ENCODE measurements at places on chromosomes 16 and 17.

DNA sequence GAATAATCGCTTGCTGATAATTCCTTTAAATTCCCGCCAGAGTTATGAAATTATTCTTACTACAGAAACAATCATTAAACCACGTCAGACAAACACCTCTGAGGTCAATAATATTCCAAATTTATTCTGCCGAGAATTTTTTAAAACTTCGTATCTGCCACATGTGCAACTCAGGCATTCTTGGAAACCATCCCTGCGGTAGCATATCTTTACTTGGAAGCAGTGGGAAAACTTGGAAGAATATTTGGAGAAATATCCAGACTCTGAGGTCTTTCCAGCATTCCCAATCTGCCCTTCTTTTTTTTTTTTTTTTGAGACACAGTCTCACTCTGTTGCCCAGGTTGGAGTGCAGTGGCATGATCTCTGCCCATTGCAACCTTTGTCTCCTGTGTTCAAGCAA is 2.0 kb upstream of the CCL11 start:
- DNase-seq: no peak

GRCh38 chr16:81481207-81481821 is 36.7 kb downstream of the CMIP start:
- no peak for DNase-seq

DNA sequence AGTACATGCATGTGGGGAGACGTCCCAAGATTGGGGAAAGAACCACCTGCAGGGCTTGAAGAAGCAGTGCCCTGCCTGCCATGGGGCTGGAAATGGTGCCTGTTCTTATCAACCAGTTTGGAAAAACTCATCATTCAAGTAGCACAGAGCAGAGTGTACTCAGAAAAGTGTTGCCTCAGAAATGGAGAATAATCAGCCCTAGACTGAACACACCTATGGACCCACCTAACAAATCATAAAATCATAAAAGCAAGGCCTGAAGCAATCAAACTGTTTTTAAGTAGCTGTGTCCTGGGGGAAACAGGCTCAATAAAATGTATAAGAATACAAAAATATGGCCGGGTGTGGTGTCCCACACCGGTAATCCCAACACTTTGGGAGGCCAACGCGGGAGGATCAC is 11.2 kb downstream of the QRICH2 start:
- no peak for DNase-seq

GRCh38 chr17:16001226-16001897 is 1.7 kb downstream of the TTC19 start:
- no peak for DNase-seq

GRCh38 chr17:13086142-13086769 is 68.4 kb upstream of the ELAC2 start:
- DNase-seq: no peak

GRCh38 chr16:49337814-49338350 is 35.7 kb upstream of the C16orf78 start:
- DNase-seq: no peak

DNA sequence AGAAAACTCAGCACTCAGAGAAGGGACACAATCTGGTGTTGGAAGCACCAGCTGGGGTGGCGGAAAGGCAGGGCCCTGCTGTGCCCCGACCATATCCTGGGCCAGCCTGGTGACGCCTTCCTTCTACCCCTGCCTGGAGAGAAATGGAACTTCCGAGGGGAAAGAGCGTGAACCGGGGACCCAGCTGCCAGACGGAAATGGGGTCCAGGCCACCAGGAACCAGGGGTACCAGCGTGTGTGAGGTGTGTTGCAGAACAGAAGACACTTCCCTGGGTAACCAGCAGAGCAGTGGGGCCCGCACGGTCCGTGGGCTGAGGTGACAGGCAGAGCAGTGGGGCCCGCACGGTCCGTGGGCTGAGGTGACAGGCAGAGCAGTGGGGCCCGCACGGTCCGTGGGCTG is 6.8 kb downstream of the RAB40B start:
- no peak for DNase-seq

- no peak for DNase-seq
These were observed 39.0 kb downstream of the CUEDC1 start for GRCh38 chr17:57915985-57916757.
